ENCODE measurements at places on chromosomes 3 and 15. TPM values are rescaled to one million over a fixed set of nuclear protein-coding genes. Genes with fewer than 3 reads are reported as not detected.

PEX11A gene
- 12.8 TPM for total RNA-seq

- DNase-seq = peak; percentile 52
Observed at GRCh38 chr3:172096881-172097420, 57.6 kb downstream of the FNDC3B start.

- DNase-seq = no peak
Observed at GRCh38 chr15:50791486-50791885, 26.0 kb upstream of the SPPL2A start.

DNA sequence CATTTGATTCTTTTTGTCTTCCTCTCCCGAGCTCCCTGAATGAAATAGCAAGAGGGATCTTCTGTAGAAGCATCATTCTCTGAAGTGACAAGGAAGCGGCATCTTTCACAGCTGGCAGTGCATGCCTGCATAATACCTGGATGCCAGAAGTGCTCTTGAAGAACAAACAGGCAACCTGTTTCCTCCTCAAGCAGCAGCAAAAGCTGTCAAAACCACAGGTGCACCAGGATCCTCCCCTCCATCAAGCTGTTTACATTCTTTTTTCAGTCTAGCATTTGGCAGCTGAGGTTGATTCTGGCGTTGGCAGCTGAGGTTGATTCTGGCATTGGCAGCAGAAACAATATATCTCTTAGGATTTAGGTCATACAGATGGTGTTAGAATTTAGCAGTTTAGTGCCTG is 979.0 kb downstream of the TUSC7 start:
- DNase-seq = no peak

DNA sequence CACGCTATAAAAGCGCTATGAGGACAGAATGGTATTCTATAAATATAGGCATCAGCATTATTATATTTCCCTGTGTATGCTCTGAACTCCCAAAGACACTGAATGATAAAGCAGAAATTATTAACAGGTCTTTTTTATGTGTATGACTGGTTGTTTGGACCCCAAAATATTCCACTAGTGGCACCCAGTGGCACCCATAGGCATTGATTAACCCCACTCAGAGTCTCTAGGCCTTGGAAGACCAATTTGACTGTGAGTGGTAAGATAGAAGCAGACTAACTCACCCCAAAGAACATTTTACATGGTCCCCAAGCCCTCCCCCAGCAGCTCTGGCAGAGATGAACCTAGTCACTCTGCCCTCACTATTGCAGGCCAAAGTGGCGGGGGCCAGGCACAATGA is 45.4 kb upstream of the UBE2E1 start:
- DNase-seq = no peak

DNA sequence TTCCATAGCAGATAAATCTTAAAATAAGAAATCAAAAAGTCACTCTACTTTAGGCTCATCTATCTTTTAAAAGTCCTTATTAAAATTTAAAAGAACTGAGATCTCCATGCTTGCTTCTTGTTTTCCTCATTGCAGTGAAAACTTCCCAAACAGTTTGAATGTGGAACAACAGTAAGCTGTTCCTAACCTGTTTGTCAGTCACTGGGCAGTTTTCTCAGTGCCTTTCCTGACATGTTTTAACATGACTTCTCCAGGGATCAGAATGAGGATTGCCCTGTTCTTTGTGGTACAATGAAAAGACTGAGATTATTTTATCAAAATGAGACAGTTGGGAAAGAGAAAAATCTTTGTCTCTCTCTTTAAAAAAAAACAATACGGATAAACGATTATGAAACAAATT is 774 bp downstream of the GPR87 start:
- DNase-seq = no peak

- DNase-seq = no peak
Observed at GRCh38 chr3:140974900-140975299, 33.3 kb downstream of the SLC25A36 start.

Data from PC-9 (cell line).